ENCODE measurements at places on chromosomes 1 and 21. TPM values are rescaled to one million over a fixed set of nuclear protein-coding genes. Genes with fewer than 3 reads are reported as not detected.

Gene GJA8
- not detected for polyA plus RNA-seq

Gene LCK
- not detected for polyA plus RNA-seq

Gene PTGER3
- polyA plus RNA-seq = not detected

Gene ZMYND12
- polyA plus RNA-seq = 9.0 TPM

Gene ZNF670
- 5.2 TPM for polyA plus RNA-seq

Gene SRSF10
- 90.2 TPM for polyA plus RNA-seq

Gene OR2G6
- polyA plus RNA-seq = not detected

Gene PROX1
- 1.8 TPM for polyA plus RNA-seq

Gene FMO2
- 0.34 TPM for polyA plus RNA-seq

Gene FCGR3B
- not detected for polyA plus RNA-seq

Gene LSS
- polyA plus RNA-seq = 2.4 TPM

Gene OLIG2
- 1.0 TPM for polyA plus RNA-seq

Gene DMBX1
- polyA plus RNA-seq = not detected

Gene WNT2B
- polyA plus RNA-seq = 1.3 TPM

Gene ADCY10
- polyA plus RNA-seq = 0.12 TPM

Gene KCNA3
- not detected for polyA plus RNA-seq

Gene MPL
- polyA plus RNA-seq = not detected

Gene SPATA17
- 3.4 TPM for polyA plus RNA-seq

Gene TIE1
- polyA plus RNA-seq = not detected

Gene USH2A
- polyA plus RNA-seq = 0.20 TPM

Gene UBE2U
- polyA plus RNA-seq = not detected

Gene TMEM269
- not detected for polyA plus RNA-seq

Gene STPG1
- 20.4 TPM for polyA plus RNA-seq

Gene KDF1
- polyA plus RNA-seq = not detected

Gene IQGAP3
- polyA plus RNA-seq = 0.09 TPM

Gene AGL
- 8.0 TPM for polyA plus RNA-seq

Gene KCNJ6
- polyA plus RNA-seq = 0.50 TPM

Gene IL19
- not detected for polyA plus RNA-seq

Gene UQCRHL
- 11.2 TPM for polyA plus RNA-seq

Gene TXNIP
- 3.5 TPM for polyA plus RNA-seq

Gene GSTM1
- polyA plus RNA-seq = 26.0 TPM

Gene CCDC185
- polyA plus RNA-seq = not detected

Gene LYPLA2
- 3.6 TPM for polyA plus RNA-seq

Gene ADORA1
- 1.4 TPM for polyA plus RNA-seq

Gene PTCH2
- polyA plus RNA-seq = 0.76 TPM

Gene EPHA8
- 0.75 TPM for polyA plus RNA-seq

Gene REN
- not detected for polyA plus RNA-seq

Gene ATAD3C
- polyA plus RNA-seq = 14.2 TPM

Gene DIRAS3
- not detected for polyA plus RNA-seq

Gene MASP2
- not detected for polyA plus RNA-seq

Gene PDE9A
- 73.8 TPM for polyA plus RNA-seq

Gene TCHH
- not detected for polyA plus RNA-seq

Gene PIK3R3
- polyA plus RNA-seq = 35.7 TPM

Gene ZNF648
- 0.17 TPM for polyA plus RNA-seq

Gene EPHA10
- not detected for polyA plus RNA-seq

Gene PLA2G2F
- not detected for polyA plus RNA-seq

Gene STRIP1
- 6.6 TPM for polyA plus RNA-seq

Gene LCE3D
- not detected for polyA plus RNA-seq

Gene VASH2
- 1.6 TPM for polyA plus RNA-seq

Gene FMO4
- not detected for polyA plus RNA-seq

Gene LCE1D
- not detected for polyA plus RNA-seq

Gene PRPF38B
- 8.0 TPM for polyA plus RNA-seq

Data from Purkinje cell (primary cell).